Stimulated activated CD8-positive, alpha-beta memory T cell treated with anti-CD3 and anti-CD28 coated beads, Interleukin-15, amount 100 ng/mL, for 4 hours (primary cell): ENCODE measurements at places on chromosomes 1 and 21.

DNA sequence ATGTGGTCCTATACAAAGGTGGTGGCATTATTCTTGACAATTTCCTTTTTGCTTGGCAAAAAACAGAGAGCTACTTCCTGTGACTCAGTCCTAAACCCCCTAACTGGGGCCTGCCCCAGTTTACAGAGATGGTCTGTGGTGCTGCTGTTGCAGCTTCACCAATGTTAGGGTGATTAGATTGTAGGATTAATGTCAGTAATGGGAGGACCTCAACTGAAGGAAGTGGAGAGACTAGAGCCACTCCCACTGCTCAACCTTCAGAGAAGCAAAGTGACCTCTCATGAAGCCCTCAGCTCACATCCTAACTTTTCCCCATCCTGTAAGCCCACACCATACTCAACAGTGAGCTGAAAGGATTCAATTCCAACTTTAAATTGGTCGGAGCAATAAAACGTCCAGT, 3.6 kb downstream of the S100A6 start:
- no peak for DNase-seq

DNA sequence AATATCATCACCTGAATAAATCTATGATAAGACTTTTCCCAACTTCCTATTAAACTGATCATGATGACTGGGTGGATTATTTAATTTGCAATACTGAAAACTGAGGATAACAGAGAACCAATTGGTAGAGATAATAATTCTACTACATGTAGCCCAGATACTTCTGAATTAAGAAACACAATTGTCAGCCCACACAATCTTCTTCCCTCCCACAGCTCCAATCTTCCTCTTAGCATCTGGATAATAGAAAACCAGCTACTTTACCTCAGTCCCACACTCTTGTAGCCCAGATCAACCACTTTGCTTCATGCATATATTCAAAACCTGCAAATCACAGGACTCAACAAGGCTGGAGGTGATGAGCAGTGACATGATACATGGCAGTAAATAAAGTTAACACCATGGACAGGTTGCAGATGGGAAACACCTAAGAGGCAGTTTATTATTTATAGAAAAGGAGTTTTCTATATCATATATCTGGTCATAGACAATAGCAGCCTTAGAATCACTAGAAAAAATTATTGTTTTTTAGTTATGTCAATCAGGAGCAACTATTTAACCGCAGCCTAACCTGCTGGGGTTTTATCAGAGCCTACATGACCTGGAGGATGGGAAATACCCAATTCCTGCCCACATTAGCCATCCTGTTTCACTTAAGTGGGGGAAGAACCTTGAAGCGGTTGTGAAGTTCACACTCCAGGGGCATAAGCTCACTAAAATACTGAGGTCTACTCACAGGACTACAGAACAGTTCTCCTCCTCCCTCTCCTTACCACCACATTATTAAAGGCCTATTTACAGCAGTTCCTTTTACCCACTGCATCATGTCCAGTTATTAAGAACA, 16.7 kb downstream of the FRRS1 start:
- no peak for DNase-seq

DNA sequence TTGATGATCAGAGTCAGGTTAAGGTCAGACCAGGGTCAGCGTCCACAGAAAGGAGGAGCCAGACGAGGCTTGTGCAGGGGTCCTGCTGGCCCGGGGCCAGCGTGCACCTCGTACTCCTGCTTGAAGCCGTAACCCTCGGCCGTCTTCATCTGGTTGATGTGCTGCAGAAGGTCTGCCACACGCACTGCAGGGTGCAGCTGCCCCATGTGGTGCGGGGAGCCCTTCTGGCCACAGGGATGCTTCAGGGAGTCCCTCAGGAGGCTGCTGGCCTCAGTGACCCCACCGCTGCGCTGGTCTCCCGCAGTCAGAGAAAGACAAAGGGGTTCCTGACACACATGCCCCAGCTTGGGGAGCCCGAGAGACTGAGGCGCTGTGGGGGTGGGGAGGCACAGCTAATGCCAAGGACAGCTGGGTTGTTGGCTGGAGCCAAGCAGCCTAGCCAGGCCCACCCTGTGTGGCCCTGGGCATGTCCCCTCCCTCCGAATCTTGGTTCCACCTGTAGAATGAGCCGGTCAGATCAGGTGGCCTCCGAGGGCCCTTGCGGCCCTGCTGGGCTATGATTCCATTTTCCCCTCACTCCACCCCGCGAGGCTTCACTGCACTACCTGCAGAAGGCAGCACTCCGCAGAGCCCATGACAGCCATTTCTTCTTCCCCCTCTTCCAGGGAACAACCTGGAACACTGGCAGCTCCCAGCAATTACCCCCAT, 251.9 kb downstream of the PTPRU start:
- no peak for DNase-seq

DNA sequence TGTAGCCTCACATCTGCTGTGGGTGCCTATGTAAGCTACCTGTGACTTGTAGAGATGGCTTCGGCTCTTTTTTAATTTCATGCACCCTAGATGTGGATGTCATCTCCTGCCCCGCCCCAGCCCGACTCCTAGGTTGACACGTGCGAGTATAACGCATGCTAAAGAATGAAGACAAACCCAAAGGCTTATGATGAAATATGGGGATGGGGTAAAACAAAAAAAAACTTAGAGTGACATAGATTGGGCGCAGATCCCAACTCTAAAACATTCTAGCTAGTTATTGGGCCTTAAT, 613 bp upstream of the ERO1B start:
- no peak for DNase-seq

DNA sequence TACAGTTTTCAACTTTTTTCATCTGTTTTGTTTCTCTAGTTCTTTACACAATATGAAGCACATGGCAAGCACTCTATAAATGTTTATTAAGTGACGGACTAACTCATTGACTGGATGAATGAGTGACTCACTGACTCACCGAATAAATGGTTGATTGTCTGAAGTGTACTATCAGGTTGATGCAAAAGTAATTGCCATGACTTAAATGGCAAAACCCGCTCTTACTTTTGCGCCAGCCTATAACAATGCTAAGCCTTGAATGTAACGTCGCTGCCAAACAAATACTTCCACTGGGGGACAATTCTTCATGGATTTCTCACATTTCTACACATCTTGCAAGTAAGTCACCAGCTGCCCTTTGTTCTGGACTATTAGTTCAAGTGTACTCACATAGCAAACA, 109.0 kb upstream of the KCTD3 start:
- DNase-seq, result no peak

GRCh38 chr1:230696722-230697437, 17.0 kb downstream of the AGT start:
- no peak for DNase-seq

DNA sequence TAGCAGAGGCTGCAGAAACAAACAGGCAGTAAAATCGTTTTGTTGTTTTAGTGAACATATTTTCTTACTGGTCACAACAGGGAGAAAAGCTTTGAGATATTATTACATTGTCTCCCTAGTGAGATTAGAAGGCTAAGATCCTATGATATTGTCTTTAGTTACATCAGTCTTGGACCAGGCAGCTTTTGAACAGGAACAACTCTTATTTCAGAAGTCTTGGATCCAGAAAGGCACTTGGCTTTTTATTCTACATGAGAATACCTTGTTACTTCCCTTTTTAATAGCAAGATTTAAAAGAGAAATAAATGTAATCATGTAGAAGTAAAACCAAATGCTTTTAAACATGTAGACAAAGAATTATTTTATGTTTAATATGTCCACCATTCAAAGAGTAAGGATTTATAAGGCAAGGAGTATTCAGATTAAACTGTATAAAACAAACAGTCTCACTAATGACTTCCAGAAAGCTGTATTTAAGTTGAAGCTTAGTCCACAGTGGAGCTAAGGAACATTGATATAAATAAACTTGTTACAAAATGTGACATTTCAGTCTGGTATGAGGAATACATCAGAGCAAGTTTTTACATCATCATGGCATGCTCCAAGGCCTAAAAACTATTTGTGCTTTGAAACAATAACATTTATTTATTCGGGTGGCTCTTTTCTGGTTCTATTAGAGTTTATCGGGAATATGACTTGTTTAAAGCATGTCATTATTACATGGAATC, 72.2 kb downstream of the PHTF1 start:
- no peak for DNase-seq

- no peak for DNase-seq
Observed at GRCh38 chr1:246036175-246036574, 470.9 kb downstream of the SMYD3 start.

DNA sequence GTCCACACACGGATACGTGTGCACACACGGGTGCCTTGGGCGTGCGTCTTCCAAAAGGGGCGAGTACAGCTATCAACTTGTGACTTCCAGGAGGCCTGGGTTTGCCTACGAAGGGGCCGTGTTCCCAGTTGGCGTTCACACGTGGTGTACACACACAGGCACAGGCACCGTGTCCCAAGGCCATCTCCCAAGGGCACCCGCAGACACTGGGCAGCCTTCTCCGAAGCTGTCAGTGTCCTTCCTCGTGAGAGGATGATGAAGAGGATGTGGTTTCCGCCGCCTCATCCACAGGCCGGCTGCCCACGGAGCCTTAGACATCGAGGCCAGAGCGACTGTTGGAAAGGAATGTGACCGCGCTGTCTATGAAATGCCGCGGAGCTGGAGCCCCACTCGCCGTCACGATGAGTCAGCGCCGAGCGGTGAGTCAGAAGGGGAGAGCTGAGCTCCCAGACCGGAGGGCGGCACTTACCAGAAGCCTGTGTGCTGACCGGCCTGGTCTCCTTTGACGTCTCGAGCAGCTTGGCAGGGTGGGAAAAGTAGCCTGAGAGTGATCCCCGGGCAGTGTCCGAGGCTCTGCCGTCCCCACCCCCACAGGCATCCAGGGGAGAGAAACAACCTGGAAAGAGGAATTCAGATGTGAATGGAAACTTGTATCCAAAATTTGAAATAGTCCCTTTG, 141.4 kb upstream of the ARHGEF16 start:
- DNase-seq, result peak; percentile 6

GRCh38 chr1:101178341-101178687, 58.5 kb upstream of the S1PR1 start:
- DNase-seq, result no peak

DNA sequence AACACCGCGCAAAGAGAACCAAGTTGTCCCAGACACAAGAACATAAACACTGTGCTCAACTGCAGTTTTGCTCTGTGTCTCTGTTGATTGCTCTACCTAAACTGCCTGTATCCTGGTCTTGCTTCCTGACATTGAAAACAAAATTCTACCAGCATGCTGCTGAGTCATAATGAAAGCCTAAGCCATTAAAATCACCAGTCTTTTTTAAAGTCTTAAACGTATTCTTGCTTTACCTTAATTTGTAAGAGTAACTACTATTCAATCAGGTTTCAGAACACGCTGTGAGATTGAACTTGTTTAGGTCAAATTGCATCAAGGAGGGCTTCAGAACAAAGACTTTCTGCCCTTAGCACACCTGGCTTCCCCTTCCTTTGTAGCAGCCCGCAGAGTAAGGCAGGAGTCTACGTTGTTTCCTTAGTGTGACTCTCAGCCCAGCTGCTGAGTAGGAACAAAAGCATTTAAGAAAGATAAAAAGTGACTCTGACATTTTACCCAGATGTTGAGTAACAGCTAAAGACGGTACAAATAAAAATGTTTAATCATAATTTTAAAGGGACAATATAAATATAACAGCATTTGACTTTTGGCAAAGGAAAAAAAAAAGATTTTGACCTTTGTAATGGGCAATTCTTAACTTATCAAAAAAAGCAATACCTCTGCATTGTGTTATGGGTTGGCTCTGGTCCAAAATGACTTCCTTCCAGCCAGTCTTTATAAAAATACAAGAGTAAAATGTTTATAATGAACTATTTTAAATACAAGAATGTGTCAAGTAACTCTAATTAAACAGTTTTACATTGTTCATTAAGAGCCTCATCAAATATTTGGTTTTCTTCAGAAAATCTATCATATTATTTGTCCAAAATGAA, 186.9 kb upstream of the ADGRL4 start:
- DNase-seq, result no peak

DNA sequence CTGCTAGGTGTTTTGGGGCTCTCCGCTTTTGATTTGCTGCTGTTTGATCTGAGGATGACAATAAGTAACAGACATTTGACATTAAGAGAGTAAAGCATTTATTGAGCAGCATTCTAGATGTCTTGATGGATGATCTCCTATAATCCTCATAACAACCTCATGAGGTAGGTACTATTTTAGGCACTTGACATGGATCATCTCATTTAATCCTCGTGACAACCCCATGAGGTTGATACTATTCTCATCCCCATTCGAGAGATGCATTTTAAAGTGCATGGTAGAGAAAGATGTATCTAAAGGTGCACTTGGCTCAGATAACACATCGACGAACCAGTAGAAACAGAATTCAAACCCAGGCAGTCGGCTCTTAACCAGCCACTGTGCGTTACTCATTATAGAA, 26.6 kb downstream of the TCEA3 start:
- no peak for DNase-seq

- no peak for DNase-seq
Observed at GRCh38 chr21:37075214-37075770, 2.2 kb downstream of the TTC3 start.
